ENCODE measurements at places on chromosomes 2 and 18.

- no peak for DNase-seq
These were observed 172.3 kb downstream of the INO80D start for GRCh38 chr2:205913668-205914067.

DNA sequence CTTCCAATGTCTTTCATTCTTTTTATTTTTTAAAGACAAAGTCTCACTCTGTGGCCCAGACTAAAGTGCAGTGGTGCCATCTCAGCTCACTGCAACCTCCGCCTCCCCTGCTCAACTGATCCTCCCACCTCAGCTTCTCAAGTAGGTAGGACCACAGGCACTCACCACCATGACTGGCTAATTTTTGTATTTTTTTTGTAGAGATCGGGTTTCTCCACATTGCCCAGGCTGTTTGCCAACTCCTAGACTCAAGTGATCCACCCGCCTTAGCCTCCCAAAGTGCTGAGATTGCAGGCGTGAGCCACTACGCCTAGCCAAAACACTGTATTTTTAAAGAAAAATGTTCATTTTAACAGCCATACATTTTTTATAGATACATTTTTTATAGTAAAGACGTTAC lies 12.7 kb downstream of the GCKR start:
- no peak for DNase-seq

GRCh38 chr2:134169788-134170187 lies 84.1 kb upstream of the MGAT5 start:
- no peak for DNase-seq

DNA sequence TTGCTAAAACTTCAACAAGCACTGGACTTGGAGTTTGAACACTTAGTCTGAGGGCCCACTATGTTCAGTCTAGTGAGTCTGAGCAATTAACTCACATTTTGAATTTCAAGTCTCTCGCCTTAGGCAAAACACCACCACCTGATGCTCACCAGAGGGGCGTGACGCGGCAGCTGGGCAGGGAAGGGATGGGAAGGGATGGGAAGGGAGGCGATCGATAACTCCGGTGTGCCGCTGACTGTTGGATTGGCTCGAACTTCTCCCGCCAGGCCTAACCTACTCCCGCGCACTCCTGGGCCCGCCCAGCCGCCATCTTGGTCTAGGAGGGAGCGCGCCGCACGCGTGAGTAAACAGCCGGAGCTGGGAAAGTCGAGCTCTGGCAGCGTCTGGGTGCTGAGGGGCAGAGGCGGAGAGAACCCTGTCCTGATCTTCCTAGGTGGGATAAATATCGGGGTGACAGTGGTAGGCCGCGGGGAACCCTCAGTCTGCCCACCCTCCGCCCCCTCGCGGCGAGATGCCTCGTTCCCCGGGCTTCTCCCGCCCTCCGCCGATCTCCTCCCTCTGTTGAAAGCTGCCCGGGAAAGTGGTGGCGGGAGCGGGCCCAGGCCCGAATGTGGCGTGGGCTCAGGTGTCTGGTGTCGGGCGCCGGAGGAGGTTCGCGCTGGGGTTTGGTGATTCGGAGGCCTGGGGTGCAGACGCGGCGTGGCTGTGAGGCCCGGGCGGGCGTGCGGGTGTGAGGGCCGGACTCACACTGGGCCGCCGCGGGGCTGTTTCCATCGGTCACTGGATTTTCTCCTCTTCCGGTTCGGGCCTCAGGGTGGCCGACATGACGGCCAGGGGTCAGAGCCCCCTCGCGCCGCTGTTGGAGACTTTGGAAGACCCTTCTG lies at the start of gene RIF1:
Gene RIF1, plus strand, starts transcription at position 302 of the 884 bp plus-strand sequence. Its CDS starts 522 bp downstream, at position 824.
- peak; percentile 64 for DNase-seq

DNA sequence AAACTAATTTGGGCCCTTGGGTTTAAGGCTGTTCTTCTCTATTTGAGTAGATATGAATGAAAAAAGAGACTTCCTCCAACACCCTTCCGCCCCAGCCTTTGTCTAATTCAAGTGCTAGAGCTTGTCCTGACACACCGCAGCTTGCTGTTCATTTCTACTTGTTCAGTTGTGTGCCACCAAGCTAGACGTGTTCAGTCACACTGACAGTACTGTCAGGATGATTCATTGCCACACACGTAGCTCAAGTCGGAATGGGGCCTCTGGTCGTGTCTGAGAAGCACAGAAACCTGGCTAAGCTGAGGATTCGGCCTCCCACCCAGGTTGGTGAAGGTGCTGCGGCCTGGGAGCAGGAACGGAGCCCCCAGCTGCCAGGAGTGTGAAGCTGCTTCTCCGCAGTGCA lies 45.6 kb upstream of the INHBB start:
- no peak for DNase-seq

Data from effector CD4-positive, alpha-beta T cell (primary cell).